Hematopoietic multipotent progenitor cell (in vitro differentiated cells): ENCODE measurements at places on chromosomes 3 and 15.

DNA sequence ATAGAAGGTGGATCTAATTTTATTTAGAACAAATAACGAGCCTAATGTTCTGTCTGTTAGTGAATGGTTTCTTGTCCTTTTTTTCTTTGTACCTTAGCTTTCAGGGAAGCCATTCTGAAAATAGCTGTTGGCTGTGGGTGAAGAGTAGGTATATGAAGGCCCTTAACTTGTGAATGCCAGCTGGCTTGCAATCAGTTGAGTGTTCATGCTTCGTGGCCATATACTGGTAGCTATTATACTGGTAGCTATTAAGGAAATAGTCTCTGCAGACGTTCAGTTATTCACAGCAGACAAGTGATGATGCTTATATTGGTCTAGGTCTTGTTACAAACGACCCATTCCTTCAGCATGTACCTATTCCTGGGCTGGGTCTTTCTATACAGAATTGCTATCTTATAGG, 18.8 kb downstream of the TRIM71 start:
- DNase-seq = no peak

GRCh38 chr15:45456212-45457106, 66.1 kb downstream of the SLC30A4 start:
- DNase-seq = no peak

DNA sequence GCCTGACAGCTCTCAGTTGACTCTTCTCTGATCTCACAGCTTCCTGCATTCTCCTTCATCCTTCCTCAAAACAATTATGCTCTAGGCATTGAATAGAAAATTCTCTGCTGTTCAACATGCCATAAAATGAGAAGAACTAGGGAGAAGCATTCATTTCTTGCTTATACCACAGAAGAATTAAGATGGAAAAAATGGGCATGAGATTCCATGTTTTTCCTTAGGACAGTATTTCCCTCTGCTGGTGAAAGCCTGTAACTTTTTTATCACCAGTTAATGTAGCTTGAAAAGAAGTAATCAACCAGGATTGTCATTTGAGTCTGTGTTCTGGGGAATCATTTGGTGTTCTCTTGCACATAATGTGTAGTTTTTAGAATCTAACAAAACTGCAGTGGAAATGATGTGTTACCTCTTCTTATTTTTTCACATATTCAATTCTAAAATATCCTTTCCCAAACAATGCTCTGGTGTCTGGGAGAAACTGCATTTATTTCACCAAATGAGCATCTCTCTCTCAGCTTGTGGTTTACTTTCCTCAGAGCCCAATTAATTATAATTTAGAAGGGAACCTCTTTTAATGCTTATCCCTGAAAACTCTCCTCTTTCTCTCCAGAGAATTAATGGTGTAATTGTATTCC, 92.8 kb upstream of the DCBLD2 start:
- peak; percentile 7 for DNase-seq

GRCh38 chr3:183285318-183285717, 32.3 kb downstream of the B3GNT5 start:
- no peak for DNase-seq

DNA sequence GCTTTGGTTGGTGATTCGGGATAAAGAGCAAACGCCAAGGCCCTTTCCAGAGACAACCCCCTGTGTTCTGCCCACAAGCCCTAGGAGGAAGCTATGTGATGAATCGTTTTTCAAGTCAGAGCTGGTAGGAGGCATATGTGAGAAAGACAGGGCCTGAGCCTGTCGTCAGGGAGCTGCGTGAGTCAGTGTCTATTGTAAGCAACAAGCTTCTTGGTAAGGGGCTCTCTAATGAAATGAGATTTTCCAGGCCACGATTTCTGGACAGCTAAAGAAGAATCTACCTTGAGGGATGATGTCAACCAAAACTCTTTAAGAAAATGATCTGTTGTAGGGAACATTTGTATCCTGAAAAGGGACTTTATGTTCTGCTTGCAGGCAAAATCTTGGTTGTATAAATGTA, 318.9 kb upstream of the IL12A start:
- DNase-seq = no peak

- DNase-seq = no peak
Observed at GRCh38 chr3:125151442-125151817, 61.1 kb downstream of the SLC12A8 start.

DNA sequence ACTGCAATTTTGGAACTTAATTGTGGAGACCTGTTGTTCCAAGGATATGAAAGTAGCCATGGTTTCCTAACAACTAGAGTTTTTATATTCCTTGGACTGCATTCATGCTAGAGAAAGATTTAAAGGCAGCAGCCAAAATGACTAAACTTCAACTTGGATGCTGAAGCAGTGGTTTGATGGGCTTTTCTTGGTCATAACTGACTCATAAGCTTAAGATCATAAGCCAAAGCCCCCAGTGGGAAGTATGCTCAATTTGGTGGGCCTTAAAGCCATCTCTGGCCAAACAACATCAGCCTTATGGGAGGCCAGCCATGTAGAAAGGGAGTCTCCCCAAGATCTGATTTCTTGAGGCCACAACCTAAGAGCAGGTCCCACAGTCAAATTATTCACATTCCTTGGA, 80.2 kb downstream of the ZNF280D start:
- DNase-seq = no peak

DNA sequence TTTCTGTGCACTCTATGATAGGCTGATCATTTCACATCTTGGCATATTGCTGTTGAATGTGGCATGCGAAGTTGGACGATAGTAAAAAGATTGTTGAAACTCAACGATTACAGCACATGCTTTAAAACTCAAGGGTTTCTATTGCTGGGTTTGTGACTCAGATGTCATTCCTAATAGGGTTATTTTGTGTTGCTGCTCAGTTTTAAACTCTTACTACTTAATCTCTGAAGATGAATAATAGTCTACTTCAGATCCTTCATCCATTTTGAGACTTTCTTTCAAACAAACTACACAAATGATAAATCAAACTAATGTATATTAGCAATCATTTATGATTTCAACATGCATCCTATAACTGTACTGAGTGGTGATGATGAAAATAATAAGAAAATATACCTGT, 71.3 kb upstream of the MBNL1 start:
- DNase-seq = no peak

DNA sequence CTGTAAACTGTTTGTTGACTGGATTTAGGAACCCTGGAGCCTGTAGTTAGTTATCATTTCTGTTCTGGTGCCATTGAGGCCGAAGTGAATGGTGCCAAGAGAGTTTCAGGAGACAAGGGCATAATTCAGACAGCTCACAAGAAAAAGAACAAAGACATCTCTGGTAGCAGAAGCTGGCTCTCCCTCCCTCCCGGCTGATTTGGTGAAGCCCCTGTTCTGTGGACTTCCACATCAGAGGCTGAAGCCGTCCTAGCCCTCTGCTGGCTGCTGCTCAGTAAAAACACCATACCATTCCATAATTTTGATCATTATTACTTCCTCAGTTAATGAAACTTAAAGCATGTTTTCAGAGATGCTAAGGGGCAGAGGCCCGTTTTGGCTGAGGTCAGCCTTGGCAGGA, 381.2 kb upstream of the WNT5A start:
- no peak for DNase-seq

GRCh38 chr3:127113571-127113891, 79.4 kb upstream of the PRR23E start:
- no peak for DNase-seq

DNA sequence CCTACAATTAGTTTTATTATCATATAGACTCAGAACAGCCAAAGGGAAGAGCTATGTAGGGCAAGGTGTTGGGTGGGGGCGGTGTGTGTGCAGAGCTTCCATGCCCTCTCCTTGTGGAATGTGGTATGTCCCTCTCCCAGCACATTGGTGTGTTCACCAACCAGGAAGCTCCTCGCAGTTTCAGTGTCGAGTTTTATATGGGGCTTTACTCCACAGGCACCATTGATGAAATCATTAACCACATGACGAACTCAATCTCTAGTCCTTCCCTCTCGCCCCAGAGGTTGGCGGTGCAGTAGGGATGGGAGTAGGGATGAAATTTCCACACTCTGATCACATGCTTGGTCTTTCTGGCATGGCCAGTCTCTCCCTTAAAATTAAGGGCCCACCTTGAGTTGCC, 13.6 kb upstream of the SRP14 start:
- no peak for DNase-seq

GRCh38 chr15:82552861-82553260, 12.6 kb upstream of the RPS17 start:
- DNase-seq = no peak

GRCh38 chr3:47404955-47405790, 24.4 kb downstream of the PTPN23 start:
- no peak for DNase-seq

- DNase-seq = no peak
Observed at GRCh38 chr3:81829937-81830336, 68.5 kb upstream of the GBE1 start.

DNA sequence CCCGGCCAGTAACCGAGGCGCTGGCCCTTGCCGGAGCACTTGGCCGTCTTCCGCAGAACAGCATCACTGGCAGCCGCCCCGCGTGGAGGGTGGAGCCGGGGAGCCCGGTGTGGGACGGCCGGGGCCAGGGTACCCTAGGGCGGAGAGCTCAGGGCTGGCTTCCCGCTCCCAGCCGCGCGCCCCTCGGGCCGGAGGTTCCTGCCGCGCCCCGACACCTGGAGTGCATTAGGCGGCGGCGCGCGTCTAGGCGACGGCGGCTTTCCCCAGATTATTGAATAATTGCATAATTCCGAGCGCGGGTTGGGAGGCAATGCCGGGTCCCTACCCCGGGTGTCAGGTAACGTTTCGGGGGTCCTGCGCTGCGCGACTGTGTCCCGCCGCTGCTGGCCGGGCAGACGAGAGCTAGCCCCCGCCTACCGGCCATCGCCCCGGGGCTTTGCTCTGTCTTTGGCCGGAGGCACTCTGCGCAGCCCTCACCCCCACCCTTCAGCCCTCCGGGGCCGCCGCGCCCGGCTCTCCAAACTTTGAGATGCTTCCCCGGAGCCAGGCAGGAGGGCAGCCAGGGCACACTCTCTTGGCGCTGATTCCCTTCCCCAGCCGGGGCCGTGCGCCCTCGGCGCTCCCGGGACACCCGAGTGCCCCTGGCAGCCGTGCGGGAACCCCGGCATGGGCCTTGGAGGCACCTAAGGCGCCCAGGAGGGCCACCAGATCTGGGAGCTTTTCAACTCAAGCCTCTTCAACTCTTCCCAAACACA, 749 bp downstream of the ITGA11 start:
- no peak for DNase-seq

DNA sequence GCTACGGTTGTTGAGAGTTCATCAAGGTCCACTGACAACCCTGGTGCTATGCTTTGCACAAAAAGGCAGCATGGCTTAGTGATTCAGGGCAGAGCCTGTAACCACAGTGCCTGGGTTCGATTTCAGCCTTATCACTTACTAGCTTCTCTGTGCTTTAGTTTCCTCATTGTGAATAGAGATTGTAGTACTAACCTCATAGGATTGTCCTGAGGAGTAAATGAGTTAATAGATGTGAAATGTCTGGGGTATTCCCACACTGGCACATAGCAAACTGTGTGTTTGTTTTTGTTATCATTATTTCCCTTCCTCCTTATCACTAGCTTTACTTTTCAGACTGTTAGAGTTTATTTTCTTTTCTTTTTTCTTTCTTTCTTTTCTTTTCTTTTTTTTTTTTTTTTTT, 16.3 kb downstream of the CRTAP start:
- no peak for DNase-seq

GRCh38 chr15:32649342-32649741, 7.8 kb downstream of the SCG5 start:
- DNase-seq = no peak

DNA sequence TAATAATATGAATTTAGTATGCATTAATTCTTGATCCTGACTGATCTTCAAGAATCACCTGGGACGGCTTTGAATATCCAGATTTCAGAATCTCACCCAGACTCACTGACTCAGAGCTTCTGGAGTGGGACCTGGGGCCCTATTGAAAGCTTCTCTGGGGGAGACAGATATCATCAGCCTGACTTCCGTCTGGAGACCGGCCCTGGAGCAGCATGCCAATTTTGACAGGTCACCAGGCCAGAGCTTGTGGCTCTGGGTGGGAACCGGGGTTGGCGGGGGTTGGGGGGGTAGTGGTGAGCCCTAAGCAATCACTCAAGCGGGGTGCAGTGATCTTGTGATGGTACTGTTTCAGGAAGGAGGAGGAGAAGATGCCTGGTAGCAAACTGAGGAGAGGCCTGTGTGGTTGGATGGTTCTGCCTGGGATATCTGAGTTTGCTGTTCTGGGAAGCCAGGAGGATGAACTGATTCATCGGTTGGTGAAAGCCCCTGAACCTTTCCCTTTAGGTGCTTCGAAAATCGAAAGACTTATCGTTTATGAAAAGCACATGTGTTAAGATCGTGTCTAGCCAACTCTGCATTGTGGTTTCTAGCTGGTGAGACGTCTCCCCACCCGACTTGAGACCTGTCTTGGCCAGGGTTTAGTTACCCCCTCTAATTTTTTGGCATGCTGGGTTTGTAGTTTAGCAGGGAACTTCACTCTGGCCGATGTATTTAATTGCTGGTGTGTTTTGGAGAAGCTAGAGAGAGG, 263.9 kb upstream of the C2CD4B start:
- DNase-seq = no peak

DNA sequence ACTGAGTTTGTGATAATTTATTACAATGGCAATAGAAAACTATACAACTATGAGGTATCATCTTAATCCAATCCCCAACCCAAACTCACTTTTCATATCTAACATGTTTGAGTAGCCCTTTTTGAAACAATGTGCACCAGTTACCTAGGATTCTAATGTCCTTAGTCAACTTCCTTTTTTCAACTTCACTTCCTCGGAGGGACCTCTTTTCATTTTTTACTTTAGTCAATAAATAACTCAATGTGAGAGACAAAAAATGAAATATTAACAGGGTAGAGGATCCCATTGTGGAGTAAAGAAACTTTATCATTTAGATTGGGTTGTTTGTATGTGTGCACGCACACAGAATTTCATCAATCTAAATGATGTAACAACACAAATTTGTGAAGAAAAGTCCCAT, 193.6 kb upstream of the LRRC3B start:
- no peak for DNase-seq

DNA sequence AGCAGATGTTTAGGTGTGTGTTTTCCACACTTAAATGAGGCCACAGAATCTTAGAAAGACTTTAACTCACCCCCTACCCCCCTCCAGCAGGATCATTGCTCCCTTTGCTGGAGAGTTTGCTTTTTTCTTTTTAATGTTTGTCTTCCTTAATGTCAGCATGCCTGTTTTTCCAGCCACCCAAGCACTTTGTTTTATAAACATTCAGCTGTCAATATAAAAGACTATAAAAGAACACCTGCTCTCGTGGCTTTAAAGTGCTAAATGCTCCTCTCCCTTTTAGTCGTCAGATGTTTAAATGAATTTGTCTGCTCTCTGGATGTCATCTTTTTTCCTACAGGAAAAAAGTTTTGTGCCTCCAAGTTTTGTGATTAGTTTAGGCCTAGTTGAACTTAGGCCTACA, 61.7 kb downstream of the SIDT1 start:
- no peak for DNase-seq

DNA sequence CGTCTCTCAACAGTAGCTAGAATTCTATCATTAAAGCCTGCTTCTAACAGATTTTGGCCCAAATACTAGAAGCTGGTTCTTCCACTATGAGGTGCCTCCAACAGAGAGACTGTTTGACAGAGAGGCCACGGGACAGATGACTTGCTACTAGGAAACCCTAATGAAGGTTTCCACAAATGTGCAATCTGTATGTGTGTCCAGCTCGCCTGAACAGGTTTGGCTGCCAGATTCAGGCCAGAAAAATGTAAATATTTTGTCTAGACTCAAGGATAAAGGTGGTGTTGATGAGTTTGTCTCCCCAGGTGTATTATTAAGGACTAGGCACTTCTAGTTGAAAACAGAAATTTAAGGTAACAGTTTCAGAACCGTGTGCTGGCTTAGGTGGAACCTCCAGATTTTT, 91.6 kb upstream of the TRIM42 start:
- DNase-seq = no peak
